ENCODE measurements at places on chromosomes 13 and 19.

- peaks cover 57% of the 10 kb centered on the region for H3K4me1 ChIP-seq
- peak overlapping the region; percentile 65 for H3K4me3 ChIP-seq
- no peak for DNase-seq
- no peaks in the 10 kb centered on the region for H3K36me3 ChIP-seq
- H3K27ac ChIP-seq: peak overlapping the region; percentile 99
- no peaks in the 10 kb centered on the region for H3K27me3 ChIP-seq
These were observed 11.0 kb upstream of the JUND start for GRCh38 chr19:18292462-18292809.

GRCh38 chr13:97502181-97502580 is 68.2 kb downstream of the RAP2A start:
- H3K4me3 ChIP-seq: no peak overlapping the region
- H3K27me3 ChIP-seq: peaks cover 5% of the 10 kb centered on the region
- no peak overlapping the region for H3K27ac ChIP-seq
- H3K36me3 ChIP-seq: no peaks in the 10 kb centered on the region
- no peak for DNase-seq
- no peaks in the 10 kb centered on the region for H3K4me1 ChIP-seq

DNA sequence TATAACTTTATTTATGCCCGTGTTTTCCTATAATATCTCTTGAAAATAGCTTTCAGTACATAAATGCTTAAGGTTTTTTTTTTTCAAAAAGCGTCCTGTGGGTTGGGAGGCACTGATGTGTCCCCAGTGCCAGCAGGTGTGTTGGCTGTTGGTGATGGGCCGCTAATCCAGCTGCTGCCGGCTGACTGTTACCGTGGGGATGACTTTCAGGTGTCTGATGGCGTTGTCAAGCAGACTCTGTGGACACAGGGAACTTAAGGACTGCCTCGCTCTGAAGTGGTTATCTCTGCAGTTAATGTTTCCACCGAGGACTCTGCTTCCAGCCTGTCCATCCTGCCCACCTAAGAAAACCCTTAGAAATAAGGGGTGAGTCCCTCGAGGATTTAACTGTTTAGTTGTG is 94.5 kb downstream of the ANKRD10 start:
- H3K36me3 ChIP-seq: no peaks in the 10 kb centered on the region
- DNase-seq: no peak
- no peak overlapping the region for H3K27ac ChIP-seq

DNA sequence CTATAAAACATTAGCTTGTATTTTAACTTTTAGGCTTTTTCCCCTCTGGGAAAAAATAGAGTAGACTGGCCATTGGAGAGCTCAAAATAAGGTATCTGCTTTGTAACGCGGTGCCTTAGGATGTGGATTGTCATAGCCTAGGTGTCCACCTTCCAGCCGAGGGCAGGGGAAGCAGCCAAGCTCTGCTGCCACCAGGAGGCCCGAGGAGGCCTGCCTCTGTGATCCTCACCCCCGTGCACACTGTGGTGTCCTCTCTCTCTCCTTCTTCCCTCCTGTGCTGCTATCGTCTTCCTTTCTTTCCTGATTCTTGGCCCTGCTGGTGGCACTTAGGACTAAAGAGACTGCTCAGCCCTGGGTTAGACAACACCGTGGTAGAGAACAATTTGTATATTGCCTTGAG is 11.3 kb downstream of the HNRNPM start:
- no peak overlapping the region for H3K4me3 ChIP-seq
- peaks cover 71% of the 10 kb centered on the region for H3K4me1 ChIP-seq
- H3K27me3 ChIP-seq: no peaks in the 10 kb centered on the region
- H3K36me3 ChIP-seq: peaks cover 60% of the 10 kb centered on the region

All from CD4-positive, CD25-positive, alpha-beta regulatory T cell (primary cell).